ENCODE measurements at places on chromosomes 12 and 14.

GRCh38 chr12:123061441-123062205 lies 81.1 kb downstream of the ARL6IP4 start:
- no peak for DNase-seq

DNA sequence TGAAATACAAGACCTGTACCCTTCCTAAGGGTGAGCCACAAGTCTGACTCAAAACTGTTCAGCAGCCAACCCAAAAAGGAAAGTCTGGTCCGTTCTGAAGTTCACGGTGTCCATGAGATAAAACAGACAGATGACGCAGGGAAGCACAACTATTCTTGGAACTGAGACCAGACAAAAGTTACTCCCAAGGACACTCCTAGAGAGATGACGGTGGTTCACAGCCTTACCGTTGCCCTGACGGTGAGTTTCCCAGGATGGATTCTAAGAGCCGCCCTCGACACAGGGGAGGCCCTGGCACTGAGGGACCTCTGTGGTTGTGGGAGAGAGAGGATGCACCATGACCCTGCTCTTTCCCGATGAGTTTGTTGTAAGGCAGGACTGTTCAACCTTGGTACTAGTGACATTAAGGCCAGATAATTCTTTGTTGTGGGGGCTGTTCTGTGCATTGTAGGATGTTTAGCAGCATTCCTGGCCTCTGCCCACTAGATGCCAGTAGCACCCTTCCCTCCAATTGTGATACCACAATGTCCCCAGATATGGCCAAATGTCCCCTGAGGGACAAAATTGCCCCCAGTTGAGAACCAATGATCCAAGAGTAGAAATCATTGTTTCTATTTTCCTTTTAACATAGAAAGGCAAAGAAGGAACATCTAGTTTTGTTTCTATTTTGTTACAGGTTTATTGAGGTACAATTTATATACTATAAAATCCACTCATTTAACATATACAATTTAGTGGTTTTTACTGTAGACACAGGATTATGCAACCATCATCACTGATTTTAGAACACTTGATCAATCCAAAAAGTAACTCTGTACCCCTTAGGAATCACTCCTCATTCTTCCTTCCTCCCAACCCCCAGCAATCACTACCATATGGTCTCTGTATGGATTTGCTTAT lies 23.0 kb downstream of the OR10P1 start:
- DNase-seq, result no peak

- peak; percentile 77 for DNase-seq
These were observed 31.9 kb downstream of the FOS start for GRCh38 chr14:75310295-75311111.

- DNase-seq, result no peak
These were observed 61.2 kb upstream of the STXBP6 start for GRCh38 chr14:25111061-25111601.

DNA sequence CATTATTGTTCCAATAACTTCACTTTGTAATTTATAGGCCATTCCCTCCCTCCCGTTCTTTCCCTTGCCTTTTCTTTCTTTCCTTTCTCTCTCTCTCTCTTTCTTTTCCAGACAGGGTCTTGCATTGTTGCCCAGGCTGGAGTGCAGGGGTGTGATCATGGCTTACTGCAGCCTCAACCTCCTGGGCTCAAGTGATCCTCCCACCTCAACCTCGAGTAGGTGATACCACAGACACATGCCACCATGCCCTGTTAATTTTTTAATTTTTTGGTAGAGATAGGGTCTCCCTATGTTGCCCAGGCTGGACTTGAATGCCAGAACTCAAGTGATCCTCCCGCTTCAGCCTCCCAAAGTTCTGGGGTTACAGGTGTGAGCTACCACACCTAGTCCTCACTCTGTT lies 6.8 kb upstream of the POU6F1 start:
- DNase-seq, result no peak

DNA sequence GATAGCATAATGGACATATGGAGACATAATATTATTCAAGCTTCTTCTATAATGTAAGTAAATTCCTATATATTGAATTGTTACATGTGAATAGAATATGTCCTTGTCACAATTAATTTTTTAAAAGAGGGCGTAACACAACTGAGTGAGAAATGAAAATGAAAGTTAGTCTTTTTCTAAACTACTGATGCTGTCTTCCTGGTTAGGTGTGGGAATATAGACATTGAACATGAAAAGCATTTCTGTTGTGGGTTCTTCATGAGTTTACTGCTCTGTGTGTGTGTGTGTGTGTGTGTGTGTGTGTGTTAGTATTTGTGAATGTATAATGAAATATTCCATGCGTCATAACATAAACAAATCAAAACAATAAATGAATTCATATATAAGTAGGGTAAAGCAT lies 40.5 kb upstream of the RTL1 start:
- DNase-seq, result no peak

- DNase-seq, result no peak
These were observed 37.7 kb upstream of the TXNRD1 start for GRCh38 chr12:104177663-104178501.
